ENCODE measurements at places on chromosomes 16 and 17.

DNA sequence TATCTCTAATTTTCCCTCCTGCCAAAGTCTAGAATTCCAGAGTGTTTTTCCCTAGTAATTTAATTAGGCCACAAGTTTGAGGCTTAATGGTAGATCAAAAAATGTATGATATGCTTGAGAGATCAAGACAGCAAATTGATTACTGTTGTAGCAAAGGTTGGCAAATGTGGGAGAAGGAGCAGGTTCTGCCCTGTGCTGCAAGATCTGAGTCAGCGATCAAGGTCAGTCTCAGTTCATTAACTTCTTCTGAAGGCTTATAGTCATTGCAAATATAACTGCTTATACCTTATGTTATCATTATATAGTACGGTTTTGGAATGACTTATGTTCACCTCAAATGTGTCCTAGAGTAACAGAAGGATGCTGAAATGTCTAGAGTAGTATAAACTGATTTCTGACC, 231.1 kb upstream of the TBX2 start:
- DNase-seq: peak; percentile 19

- no peak for DNase-seq
These were observed 5.3 kb upstream of the COL1A1 start for GRCh38 chr17:50206604-50207293.

DNA sequence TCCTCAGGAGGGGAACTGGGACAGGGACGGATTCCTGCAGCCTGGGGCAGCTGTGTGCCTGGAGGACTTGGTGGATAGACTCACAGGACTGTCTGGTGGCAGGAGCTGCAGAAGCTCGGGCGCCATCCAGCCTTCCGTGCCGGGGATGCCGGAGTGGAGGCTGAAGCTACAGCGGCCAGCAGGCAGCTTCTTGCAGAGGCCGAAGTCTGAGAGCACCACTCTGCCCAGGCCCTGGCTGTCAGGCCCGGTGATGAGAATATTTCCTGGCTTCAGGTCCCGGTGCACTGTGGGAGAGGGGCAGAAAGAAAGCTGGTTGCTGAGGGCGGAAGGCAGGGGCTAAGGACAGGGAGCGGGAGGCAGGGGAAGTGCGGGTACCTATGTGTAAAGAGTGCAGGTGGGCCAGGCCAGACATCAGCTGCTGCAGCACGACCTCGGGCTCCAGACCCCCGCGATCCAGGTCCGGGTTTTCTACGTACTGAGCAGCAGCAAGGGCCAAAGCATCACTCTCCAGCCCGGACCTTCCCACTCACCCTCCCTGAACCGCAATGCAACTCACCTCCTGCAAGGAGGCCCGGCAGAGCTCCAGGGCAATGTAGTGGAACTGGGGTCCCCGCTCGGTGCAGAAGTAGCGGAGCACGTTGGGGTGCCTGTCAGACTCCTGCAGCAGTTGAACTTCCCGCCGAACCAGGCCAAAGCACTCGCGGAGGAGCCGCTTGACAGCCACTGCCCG, 16.1 kb downstream of the PLK1 start:
- no peak for DNase-seq

GRCh38 chr16:56520251-56520577, 390 bp upstream of the BBS2 start:
- no peak for DNase-seq

GRCh38 chr16:2468725-2469398, 2.2 kb upstream of the NTN3 start:
- no peak for DNase-seq

GRCh38 chr17:27506348-27507218, 50.3 kb downstream of the KSR1 start:
- DNase-seq: no peak

DNA sequence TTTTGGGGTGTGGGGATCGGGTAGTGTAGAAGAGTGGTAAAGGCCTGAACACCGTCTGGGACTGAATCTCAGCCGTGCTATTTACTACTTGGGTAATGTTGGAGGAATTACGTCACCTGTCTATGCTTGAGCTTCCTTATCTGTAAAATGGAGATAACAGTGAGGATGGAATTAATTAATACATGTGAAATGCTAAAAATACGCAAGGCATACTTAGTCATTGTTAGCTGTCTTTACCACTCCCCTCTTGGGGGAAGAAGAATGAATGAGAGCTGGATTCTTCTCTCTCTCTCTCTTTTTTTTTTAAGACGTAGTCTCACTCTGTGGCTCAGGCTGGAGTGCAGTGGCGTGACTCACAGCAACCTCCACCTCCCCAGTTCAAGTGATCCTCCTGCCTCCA, 41.1 kb upstream of the TANGO6 start:
- DNase-seq: no peak

- DNase-seq: no peak
These were observed 2.6 kb downstream of the NOG start for GRCh38 chr17:56595831-56596690.

GRCh38 chr17:31568539-31568938, 177.1 kb downstream of the RAB11FIP4 start:
- no peak for DNase-seq

GRCh38 chr16:68287276-68288251, 23.2 kb downstream of the SLC7A6OS start:
- peak; percentile 54 for DNase-seq

- DNase-seq: no peak
These were observed 1.8 kb downstream of the TBL3 start for GRCh38 chr16:1973461-1974156.

DNA sequence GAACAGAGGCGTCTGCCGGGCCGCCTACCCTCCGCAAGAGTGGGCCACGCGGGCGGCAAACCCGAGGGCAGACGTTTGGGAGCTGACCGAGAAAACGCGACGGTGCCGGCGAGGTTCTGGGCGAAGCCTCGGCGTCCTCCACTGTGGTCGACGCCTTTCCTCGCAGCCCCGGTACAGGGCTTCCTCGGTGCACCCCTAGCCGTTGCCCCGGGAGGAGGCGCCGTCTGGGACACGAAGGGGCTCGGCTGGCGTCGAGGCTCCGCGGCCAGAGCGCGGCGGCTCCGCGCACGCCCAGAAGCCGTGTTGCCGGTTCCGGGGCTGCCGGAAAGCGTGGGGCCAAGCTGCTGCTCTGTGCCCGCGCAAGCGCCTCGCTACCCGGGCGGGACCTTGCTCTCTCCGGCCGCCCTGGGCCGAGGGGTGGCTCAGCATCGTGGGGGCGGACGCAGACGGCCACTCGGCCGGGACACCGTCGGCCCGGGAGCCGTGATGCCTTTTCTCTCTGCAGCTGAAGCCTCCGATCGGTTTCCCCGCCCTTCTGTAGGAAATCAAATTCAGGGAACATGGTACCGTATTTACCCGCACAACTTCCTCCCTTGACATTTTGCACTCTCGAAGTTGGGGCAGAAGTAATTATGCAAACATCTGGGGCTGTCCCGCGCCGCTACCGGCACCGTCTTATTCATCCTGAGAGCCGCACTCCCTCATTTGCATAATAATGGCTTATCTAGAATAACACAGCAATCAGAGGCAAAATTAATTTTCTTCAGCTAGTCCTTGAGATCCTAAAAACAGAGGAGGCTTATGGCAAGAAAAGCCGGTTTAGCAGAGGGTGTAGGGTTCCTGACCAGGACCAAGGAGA, 7.3 kb upstream of the CBX8 start:
- peak; percentile 85 for DNase-seq

DNA sequence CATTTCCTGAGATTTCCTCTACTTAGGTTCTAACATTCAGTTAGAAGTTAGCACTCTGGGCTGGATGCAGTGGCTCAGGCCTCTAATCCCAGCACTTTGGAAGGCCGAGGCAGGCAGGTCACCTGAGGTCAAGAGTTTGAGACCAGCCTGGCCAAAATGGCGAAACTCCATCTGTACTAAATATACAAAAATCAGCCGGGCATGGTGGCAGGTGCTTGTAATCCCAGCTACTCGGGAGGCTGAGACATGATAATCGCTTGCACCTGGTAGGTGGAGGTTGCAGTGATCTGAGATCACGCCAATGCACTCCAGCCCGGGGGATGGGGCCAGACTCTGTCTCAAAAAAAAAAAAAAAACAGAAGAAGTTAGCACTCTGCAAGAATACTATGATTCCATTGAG, 1430.9 kb downstream of the CDH11 start:
- no peak for DNase-seq

DNA sequence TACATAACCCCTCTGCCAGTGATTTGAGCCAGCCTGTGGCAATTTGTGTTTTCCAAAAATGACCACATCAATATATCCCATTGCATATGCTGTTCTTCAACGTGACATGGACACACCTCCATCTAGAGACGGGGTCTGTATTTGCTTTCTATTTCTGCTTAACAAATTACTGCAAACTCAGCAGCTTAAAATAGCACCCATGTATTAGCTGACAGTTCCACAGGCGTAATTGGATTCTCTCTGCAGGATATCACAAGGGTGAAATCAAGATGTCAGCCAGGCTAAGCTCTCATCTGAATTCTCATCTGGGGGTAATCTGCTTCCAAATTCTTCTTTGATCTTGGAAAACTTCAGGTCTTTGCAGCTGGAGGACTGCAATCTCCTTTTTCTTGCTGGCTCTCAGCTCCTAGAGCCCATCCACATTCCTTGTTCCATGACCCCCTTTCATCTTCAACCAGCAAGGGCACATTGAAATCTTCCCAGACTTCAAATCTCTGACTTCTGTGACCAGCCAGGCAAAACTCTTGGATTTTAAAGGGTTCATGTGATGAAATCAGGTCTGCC, 8.2 kb downstream of the KRT9 start:
- DNase-seq: no peak

- DNase-seq: no peak
These were observed 5.2 kb upstream of the CDC42EP4 start for GRCh38 chr17:73316919-73317505.

- no peak for DNase-seq
These were observed 21.3 kb downstream of the C16orf74 start for GRCh38 chr16:85729452-85730185.

- DNase-seq: no peak
These were observed 72.2 kb upstream of the CREBBP start for GRCh38 chr16:3952737-3953131.

DNA sequence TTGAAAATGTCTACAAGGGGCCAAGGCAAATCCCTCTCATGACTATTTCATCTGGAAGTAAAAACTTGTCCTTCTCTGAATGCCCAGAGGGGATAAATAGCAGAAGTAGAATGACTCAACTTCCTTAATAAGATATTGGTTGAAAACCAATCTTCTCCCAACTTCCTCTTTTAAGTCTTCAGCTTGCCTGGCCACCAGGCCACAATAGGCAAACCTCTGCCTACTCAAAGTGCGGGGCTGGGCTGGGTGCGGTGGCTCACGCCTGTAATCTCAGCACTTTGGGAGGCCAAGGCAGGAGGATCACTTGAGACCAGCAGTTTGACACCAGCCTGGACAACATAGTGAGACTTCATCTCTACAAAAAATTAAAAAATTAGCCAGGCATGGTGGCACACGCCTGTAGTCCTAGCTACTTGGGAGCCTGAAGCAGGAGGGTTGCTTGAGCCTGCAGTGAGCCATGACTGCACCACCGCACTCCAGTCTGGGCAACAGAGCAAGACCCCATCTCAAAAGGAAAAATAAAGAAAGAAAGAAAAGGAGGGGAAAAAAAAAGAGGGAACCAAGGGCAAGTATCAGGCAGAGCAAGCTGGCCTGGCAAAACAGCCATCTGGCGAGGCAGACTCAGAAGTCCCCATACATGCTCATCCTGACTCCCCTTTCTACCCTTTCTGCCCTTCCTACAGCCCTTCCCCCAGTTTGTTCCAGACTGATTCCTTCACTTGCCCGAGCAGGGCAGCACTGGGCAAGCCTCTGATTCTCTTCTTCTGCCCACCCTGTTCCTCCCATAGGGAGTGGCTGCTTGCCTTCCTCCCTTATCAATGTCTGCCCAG, 20.6 kb downstream of the MAP3K14 start:
- peak; percentile 41 for DNase-seq

DNA sequence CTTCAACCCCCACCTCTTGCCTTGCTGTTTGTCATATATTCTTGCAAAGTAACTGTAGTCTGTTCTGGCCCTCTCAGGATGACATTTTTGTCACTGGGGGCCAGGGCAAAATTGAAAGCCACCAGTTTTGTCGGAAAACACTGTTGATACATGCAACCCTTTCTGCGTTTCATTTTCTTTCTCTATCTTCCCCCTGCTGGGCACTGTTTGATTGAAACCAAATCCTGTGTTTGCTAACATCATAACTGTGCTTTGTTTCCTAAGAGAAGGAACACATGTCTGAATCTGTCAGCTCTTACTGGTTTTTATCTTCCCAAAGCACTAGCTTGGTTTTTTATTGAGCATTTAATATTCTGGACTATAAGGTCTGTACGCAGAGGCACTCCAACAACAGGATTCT, 11.7 kb upstream of the CPPED1 start:
- DNase-seq: peak; percentile 12

GRCh38 chr17:11705111-11705510, 106.8 kb downstream of the DNAH9 start:
- no peak for DNase-seq

- DNase-seq: no peak
These were observed 188.6 kb downstream of the RBFOX3 start for GRCh38 chr17:79422236-79422635.

- DNase-seq: no peak
These were observed 269.6 kb upstream of the CNTNAP4 start for GRCh38 chr16:76007645-76008044.

GRCh38 chr17:74480290-74480689, 13.9 kb downstream of the CD300A start:
- DNase-seq: no peak

DNA sequence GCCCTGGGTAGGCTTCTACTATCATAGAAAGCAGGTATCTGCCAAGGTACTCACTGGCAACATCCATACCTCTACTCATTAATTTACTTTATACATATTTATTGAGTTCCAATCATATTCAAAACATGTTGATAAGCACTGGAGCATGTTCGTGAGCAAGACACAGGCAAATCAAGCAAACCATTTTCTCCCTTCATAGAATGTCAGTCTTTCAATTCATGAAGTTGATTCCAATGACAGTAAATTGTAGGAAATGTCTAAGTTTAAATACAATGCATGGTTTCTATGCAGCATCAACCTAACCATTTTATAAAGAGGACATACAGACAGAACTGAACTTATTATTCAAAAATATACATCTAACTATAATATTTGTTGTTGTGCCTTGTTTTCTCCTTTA, 978.6 kb downstream of the CDH8 start:
- no peak for DNase-seq

- DNase-seq: no peak
These were observed 76.8 kb downstream of the PLXDC1 start for GRCh38 chr17:39074676-39075075.

GRCh38 chr17:77824102-77824779, 134.3 kb upstream of the TNRC6C start:
- no peak for DNase-seq

- no peak for DNase-seq
These were observed 62.5 kb downstream of the FTO start for GRCh38 chr16:53766304-53767016.

GRCh38 chr17:30981531-30982519, 11.0 kb downstream of the RNF135 start:
- DNase-seq: no peak

GRCh38 chr17:63641692-63642448, 19.7 kb downstream of the MAP3K3 start:
- DNase-seq: no peak
